ENCODE measurements at places on chromosomes 12 and 14.

GRCh38 chr14:94394025-94394493 is 5.7 kb upstream of the SERPINA1 start:
- no peak for DNase-seq

GRCh38 chr12:121762269-121762668 is 31.2 kb downstream of the RHOF start:
- no peak for DNase-seq

DNA sequence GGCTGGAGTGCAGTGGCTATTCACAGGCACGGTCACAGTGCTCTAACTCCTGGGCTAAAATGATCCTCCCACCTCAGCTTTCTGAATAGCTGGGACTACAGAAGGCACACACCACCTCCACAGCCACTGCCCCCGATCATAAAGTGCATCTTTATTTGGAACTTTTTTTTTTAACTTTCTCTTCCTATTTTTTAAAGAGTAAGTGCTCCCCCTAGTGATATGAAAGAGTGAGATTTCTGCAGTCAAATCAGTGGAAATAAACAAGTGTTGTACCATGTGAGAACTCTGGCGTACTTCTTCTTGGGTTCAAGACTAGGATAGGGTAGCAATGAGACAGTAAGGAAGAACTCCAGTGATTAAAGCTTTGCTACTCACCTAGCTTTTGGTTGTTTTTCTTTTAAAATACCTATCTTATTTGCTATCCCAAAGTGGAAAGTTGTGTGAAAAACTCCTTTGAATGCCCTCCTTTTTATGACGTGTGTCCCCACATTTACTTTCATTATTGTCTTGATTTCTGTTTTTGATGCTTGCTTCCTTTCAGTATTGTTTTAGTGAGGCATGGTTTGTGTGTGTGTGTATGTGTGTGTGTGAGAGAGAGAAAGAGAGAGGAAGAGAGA is 6.6 kb downstream of the PPP4R4 start:
- DNase-seq = no peak

- DNase-seq = no peak
These were observed 253.7 kb upstream of the HMGA2 start for GRCh38 chr12:65570451-65571130.

DNA sequence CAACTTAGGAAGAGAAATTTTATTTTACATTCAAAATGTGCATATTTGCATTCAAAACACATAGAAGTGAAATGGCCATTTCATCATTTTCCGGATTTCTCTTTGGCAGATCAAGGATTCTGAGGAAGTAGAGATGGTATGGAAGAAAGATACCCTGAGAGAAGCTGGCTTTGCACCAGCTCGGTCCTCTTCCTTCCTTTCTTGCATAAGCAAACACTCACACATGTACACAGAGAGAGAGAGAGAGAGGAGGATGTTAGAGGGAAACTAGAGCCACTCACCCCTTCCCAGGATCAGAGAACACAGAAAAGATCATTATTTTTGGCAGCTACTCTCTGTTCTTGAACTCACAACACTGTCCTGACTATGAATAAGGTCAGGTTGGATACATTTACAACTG is 15.6 kb upstream of the PLEKHD1 start:
- DNase-seq = no peak
